ENCODE measurements at places on chromosomes 1 and 21. TPM values are rescaled to one million over a fixed set of nuclear protein-coding genes. Genes with fewer than 3 reads are reported as not detected.

GUCA2A gene
- total RNA-seq, result not detected

GBP6 gene
- total RNA-seq, result not detected

ETV3L gene
- total RNA-seq, result not detected

TP53BP2 gene
- total RNA-seq, result 63.1 TPM

SUSD4 gene
- total RNA-seq, result not detected

SAMD11 gene
- total RNA-seq, result 10.2 TPM

Measured in thoracic aorta (tissue), 2 donors.